Activated CD4-positive, alpha-beta T cell treated with anti-CD3 and anti-CD28 coated beads, Interleukin-2, amount 50 U/mL, for 4 hours (primary cell): ENCODE measurements at places on chromosomes 7 and 10.

DNA sequence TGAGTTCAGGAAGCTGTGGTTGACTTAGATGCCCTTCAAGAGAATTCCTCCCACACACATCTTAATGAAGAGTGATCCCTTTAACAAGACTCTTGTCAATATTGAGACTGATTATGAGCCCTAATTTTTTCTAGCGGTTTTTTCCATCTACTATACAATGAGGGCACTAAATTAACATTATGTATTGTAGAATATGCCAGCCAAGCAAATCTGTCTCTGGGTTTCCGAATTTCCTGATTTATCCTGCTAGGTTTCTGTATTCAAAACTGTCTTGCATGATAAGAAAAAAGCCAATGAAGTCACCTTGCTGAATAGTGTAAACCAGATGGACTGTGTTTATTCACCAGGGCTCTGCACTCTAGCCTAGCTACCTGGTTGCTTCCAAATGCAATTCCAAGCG, 224.2 kb upstream of the KMT2E start:
- DNase-seq: no peak

- DNase-seq: no peak
These were observed 70.2 kb downstream of the RBM20 start for GRCh38 chr10:110714356-110714755.

GRCh38 chr10:13140627-13141190, 20.6 kb upstream of the MCM10 start:
- no peak for DNase-seq

- DNase-seq: no peak
These were observed 234.3 kb upstream of the MBL2 start for GRCh38 chr10:53006663-53007526.

- DNase-seq: no peak
These were observed 73.8 kb downstream of the SHOC2 start for GRCh38 chr10:110993024-110993693.

DNA sequence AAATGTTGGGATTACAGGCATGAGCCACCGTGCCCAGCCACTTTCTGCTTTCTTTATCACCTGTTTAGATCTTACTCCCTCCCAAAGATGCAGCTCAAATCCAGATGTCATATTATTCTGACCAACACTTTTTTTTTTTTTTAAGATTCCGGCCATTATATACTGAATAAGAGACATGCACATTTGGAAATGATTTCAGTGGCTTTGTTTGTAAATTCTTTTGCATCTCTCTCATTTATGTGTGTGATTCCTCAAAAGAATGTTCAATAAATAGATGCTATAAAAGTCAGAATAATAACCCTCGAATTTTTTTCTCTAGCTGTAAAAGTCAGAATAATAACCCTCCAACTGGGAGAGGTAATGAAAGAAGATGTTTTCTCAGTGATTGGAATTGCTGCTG, 25.4 kb downstream of the HECW1 start:
- no peak for DNase-seq

- DNase-seq: no peak
These were observed 264.4 kb downstream of the SKAP2 start for GRCh38 chr7:26599982-26600381.

DNA sequence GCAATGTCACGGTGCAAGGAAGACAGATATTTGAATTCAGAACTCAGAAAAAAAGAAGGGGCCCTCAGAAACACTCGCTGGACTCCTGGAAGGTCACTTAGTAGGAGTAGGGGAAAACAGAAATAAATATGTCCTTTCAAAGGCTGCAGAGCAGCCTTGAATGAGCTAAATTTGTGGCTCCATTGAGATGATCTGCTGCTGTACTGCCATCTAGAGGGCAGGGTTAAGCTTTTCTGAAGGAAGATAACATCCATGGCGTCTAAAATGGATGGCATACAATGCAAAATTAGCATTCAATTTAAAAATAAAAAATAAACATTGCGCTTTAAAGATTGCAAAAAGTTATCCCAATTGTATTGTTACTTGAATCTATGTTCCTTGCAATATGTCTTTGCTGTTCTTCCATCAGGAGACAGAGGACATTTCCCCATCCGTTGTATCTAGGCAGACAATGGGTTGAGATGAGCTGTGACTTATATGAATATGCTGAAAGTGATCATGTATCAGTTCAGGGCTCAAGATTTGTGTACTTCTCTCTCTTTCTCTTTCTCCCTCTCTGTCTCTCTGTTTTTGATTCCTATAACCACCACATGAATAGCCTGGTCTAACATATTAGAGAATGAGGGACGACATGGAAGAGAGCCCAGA, 642.2 kb downstream of the SH2D4B start:
- no peak for DNase-seq

GRCh38 chr7:27484451-27484850, 178.2 kb downstream of the HIBADH start:
- no peak for DNase-seq
